Purkinje cell (primary cell): ENCODE measurements at places on chromosomes 13 and 19. TPM values are rescaled to one million over a fixed set of nuclear protein-coding genes. Genes with fewer than 3 reads are reported as not detected.

The GIPC1 gene
- 2.8 and 7.3 TPM in 2 replicates for polyA plus RNA-seq

The MEIOSIN gene
- polyA plus RNA-seq = not detected in 2 replicates

The KLF1 gene
- not detected in 2 replicates for polyA plus RNA-seq

The FPR1 gene
- not detected in 2 replicates for polyA plus RNA-seq

The FRY gene
- 59.7 and 67.9 TPM in 2 replicates for polyA plus RNA-seq

The ZNF85 gene
- 6.6 and 7.5 TPM in 2 replicates for polyA plus RNA-seq

The PTPRH gene
- 1.0 TPM in 1 of 2 replicates, not detected in the other for polyA plus RNA-seq

The ZNF577 gene
- 17.7 and 35.9 TPM in 2 replicates for polyA plus RNA-seq
